ENCODE measurements at places on chromosomes 16 and 17.

GRCh38 chr17:62703776-62704380 is 76.4 kb downstream of the MRC2 start:
- peak; percentile 66 for DNase-seq

GRCh38 chr16:22813223-22813947 is 577 bp upstream of the HS3ST2 start:
- DNase-seq, result peak; percentile 50

DNA sequence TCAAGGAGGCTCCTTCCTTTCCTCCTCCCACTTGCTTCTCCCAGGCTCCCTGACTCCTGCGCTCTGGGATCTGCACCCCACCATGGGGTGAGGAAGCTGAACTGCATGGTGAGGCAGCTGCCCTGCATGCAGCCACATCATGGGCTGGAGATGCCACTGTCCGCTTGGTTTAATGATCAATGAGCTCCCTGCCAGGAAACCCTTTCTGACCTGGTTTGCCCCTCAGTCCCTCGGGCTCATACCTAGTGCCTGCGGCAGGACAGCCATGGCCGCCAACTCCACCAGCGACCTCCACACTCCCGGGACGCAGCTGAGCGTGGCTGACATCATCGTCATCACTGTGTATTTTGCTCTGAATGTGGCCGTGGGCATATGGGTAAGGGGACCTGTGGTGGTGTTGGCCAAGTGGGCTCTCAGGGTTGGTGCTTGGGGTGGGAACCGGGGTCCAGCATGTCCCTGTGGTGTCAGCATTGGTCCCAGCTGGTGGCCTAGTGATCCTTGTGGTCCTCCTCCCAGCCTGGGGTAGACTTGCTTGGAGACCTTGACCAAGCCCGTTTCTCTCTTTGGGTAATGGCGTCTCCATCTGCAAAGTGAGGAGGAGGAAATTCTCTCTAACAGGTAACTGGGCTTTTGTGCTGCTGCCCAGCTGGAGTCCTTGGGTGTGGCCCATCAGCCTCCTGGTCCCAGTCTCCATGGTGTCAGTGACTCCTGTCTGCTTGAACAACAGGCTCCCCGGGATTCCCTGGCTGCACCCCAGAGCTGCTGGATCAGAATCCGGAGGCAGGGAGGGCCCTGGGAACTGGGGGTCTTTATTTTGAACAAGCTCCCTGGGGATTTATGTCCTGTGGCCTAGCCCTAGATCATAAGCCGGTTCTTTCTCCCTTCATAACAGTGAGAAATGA is at the start of gene SLC5A10:
SLC5A10 (plus strand) TSS at position 225 of the 902 bp plus-strand sequence; CDS start at position 266, 41 bp downstream.
- no peak for DNase-seq

- DNase-seq, result no peak
Observed at GRCh38 chr17:40563220-40564052, 1.8 kb downstream of the CCR7 start.

DNA sequence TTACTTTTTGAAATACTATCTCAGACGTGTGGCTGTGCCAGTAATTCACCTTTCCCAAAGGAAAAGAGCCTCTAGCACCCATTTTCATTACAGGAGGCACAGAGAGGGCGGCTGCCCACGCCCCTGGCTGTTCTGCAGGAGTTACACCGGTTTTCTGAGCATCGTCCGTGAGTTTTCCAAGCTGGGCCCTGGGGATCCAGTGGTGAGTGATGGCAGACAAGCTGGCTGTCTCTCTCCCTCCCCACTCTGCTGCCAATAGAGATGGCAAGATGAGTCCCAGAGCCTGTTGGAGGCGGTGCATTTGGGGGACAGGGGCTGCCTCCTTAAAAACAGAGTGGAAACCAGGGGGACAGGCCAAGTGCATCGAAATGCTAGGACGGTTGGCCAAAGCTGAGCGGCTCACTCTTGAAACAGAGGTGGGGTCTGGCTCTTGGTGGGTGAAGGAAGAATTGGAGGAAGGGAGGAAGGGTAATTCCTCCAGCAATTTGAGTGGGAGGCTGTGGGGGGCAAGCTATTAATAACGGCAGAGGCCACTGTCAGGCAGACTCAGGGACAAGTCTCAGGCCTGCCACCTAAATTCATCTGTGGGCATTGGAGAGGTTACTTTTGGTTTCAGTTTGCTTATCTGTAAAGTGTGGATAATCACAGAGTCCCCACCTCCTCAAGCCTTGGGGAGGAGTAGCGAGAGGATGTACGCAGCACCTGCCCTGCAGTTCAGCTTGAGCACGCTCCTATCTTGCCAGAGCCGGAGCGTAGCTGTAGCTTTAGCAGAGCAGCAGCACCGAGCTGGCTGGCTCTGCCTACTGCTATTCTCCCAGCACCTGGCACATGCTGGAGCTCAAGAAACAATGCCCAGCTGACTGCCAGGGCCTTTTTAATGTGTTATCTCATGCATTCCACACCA is 7.5 kb upstream of the NOS2 start:
- DNase-seq, result no peak

DNA sequence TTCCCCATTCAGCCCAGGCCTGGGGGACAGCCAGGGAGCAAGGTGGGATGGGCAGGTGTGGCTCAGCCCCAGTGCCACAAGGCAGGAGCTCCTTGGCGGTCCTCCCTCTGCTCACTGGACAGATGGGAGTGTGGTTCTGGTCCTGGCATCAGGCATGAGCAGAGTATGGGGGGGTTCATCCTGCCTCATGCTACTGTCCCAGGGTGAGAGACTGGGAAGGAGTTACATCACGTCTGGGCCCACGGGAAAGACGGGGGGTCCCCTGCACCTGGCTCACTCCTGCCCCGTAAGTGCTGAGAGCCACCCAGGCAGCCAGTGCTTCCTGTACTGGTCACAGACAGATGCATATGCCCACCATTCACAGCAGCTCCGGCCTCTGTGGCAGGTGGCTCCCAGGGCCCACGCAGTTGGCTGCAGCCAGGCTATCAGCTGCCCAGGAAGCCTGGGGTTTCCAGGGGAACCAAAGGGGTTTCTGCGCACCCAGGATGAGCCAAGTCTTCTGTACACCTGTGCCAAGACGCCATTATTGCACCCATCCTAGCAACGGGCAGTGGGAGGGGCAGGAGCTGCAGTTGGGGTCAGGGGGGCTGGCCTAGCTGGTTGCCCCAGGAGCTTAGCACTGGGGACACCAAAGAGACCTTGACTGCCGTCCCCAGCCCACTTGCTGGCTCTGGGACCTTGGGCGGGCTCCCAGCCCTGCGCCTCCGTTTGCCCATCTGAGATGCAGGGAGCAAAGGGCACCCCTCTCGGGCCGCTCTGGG is 1.9 kb downstream of the BAIAP3 start:
- DNase-seq, result no peak

DNA sequence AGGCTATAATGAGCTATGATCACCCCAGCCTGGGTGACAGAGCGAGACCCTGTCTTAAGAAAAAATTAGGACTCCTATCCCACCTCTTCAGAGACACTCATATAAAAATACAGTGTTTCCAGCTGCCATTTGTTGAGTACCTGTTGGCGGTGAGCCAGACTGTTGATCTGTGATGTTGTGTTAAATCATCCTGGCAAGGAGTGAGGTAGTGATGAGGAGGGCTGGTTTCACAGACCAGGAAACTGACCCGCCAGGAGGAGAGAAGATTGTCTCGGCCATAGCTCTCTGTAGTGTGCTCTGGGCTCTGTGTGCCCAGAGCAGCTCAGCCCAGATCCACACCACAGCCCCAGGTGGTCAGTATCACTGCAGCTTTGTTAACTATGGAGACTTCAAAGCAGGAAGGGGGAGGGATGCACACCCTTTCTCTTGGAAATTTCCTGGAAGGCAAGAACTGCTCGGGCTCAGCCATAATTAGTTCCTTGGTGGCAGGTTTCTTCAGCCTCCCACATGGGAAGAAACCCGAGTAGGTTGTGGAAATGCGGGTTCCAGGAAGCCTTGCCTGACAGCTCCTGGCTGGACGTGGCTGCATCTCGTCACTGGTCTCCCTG is 343.0 kb downstream of the SNX29 start:
- no peak for DNase-seq

DNA sequence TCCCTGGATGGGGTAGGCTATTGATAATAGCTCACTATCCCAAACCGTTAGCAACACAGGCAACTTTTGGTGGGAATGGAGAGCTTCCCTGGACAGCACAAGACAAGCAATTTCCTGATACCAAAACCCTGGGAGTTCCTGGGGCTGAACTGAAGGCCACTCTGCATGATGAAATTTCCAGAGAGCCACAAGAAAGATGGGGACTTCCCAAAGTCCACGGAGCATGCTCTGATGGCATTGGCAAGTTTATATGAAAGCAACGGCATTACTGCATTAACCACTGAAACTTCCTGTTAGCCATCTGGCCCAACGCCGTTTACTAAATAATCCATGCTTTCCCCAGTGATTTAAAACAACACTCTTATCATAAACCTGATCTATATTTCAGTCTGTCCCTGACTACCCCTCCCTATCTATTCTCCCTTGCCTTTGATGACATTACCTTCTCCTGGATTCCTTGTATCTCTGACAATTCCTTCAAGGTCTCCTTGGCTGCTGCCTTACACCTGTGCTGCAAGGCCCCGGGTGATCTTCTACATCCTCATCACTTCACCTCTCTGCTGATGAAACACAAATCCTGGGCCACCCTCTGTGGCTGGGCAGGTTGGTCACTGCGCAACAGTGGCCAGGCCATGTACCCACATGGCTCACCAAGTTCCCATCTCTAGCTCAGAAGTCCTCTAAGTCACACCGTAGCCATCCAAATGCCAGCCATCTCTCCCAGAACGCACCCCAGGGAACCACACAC is 108.5 kb upstream of the RCVRN start:
- no peak for DNase-seq

GRCh38 chr16:84810518-84811273 is 9.1 kb upstream of the CRISPLD2 start:
- DNase-seq, result peak; percentile 84

DNA sequence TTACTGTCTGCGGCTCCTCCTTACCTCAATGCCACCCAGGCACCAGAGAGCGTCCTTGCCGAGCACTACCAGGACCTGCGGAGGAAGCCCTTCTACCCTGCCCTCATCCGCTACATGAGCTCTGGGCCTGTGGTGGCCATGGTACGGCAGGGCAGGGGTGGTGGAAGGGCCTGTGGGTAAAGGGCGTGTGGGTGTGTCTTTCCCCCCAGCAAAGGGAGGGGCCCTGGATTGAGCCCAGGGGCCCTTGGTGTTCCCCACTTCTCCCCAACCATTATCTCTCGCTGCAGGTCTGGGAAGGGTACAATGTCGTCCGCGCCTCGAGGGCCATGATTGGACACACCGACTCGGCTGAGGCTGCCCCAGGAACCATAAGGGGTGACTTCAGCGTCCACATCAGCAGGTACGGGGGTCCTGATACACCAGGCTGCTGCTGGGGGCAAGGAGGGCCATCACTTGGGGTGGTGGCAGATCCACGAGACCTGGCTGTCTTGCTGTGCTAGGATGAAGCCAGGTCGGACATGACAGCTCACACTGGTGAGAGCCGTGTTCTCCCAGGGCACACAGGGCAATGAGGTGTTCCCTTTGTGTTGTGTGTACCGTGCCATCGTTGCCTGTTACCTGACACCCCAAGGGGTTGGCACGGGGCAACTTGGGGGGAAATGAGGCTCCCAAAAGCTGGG is 2.2 kb upstream of the DECR2 start:
- no peak for DNase-seq

DNA sequence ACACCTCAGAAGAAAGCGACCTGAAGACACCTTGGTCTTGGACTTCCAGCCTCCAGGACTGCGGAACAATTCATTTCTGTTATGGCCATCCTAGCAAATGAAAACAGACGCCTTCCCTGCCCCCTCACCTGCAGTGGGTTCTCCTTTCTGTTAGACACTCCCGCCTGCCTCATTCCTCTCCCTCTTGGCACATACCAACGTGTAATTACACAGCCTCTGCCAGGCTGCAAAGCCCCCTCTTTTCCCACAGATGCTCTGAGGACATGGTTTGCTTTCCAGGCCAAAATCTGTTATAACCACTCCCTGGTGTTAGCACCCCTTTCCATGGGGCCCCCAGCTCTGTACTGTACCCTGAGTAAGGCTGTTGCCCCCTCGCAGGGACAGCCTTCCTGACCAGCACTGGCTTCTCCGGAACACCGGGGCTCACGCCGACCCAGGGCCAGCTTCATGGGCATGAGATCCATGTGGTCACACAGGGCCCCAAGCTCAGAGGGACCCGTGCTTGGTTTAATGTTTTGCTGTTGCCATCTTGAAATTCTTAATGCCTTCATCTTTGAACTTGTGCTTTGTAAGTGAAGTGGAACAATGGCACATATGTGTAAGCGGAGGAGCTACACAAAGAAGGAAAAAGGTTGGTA is 64.1 kb downstream of the SDK2 start:
- DNase-seq, result no peak

DNA sequence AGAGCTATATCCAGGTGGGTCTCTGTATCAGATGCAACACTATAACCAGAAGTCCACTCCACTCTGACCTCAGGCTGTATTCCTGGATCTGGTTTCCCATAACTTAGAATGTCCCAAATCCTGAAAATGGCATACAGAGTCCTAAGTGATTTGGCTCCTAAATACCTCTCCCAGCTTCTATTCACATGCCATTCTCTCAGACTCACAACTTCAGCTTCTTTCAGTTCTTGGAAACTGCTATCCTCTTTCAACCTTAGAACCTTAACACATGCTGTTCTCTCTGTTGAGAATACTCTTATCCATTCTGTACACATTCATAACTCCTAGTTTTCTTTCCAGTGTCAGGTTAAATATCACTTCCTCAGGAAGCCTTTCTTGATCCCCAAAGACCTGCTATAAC is 132.0 kb downstream of the BRIP1 start:
- peak; percentile 13 for DNase-seq

GRCh38 chr16:77330332-77331042 is 104.3 kb downstream of the ADAMTS18 start:
- DNase-seq, result no peak

GRCh38 chr16:82960918-82961317 is 334.1 kb downstream of the CDH13 start:
- no peak for DNase-seq

DNA sequence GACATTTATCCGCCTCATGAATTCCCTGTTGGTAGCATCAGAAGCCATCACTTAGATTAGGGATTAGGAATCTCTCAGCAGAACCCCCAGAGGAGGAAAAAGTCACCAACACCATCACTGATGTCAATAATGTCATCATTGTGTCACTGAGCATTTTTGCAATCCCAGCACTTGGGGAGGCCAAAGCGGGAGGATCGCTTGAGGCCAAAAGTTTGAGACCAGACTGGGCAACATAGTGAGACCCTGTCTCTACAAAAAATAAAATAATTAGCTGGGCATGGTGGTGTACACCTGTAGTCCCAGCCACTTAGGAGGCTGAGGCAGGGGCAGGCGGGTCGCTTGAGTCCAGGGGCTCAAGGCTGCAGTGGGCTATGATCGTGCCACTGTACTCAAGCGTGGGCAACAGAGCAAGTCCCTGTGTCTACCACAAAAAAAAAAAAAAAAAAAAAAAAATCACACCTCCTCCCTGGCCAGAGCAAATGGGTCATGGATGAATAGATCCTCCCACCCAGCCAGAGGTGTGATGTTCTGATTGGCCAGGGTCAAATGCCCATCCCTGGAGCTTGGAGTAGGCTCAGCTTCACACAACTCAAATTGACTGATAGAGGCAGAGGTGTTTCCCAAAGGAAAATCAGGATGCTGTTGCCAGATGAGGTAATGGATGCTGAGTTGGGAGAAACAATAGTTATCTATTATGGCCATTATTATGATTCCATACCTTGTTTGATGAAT is 31.6 kb downstream of the VWA3A start:
- no peak for DNase-seq

GRCh38 chr16:81163671-81164070 is 67.5 kb upstream of the GCSH start:
- DNase-seq, result no peak

- DNase-seq, result peak; percentile 51
Observed at GRCh38 chr17:79983456-79983855, 52.2 kb downstream of the TBC1D16 start.

GRCh38 chr17:46788796-46789195 is 29.7 kb downstream of the WNT3 start:
- no peak for DNase-seq

- DNase-seq, result no peak
Observed at GRCh38 chr16:66258916-66259845, 107.3 kb upstream of the CDH5 start.
